ENCODE measurements at places on chromosomes 11 and 22.

DNA sequence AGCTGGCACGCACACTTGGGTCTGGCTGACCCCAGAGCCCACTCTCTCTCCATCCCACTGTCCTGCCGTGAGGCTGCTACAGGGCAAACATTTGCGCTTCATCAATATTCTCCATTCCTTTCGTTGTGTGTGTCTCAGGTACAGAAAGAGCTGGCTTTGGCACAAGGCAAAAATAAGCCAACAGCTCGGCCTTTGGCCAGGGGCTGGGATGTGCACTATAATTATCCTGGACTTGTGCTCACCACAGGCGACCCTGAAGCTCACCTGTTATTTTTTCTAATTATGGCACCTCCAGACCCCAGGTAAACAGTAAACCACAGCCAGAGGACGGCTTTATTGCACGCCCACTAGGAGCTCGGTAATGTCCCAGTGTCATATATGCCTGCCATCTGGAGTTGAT, 10.9 kb downstream of the ZMAT5 start:
- no peak overlapping the region for H3K4me3 ChIP-seq
- no peak overlapping the region for H3K27ac ChIP-seq
- peaks cover 4% of the 10 kb centered on the region for H3K36me3 ChIP-seq
- no peaks in the 10 kb centered on the region for H3K4me1 ChIP-seq
- no peaks in the 10 kb centered on the region for H3K27me3 ChIP-seq

- no peak overlapping the region for H3K27ac ChIP-seq
- H3K4me1 ChIP-seq = no peaks in the 10 kb centered on the region
- peak; percentile 85 for DNase-seq
Observed at GRCh38 chr11:61187505-61188130, 15.7 kb upstream of the PGA3 start.

GRCh38 chr11:80702264-80702663, 1261.4 kb upstream of the TENM4 start:
- no peaks in the 10 kb centered on the region for H3K4me1 ChIP-seq
- H3K36me3 ChIP-seq = no peaks in the 10 kb centered on the region
- no peaks in the 10 kb centered on the region for H3K27me3 ChIP-seq
- no peak overlapping the region for H3K4me3 ChIP-seq
- no peak overlapping the region for H3K27ac ChIP-seq

DNA sequence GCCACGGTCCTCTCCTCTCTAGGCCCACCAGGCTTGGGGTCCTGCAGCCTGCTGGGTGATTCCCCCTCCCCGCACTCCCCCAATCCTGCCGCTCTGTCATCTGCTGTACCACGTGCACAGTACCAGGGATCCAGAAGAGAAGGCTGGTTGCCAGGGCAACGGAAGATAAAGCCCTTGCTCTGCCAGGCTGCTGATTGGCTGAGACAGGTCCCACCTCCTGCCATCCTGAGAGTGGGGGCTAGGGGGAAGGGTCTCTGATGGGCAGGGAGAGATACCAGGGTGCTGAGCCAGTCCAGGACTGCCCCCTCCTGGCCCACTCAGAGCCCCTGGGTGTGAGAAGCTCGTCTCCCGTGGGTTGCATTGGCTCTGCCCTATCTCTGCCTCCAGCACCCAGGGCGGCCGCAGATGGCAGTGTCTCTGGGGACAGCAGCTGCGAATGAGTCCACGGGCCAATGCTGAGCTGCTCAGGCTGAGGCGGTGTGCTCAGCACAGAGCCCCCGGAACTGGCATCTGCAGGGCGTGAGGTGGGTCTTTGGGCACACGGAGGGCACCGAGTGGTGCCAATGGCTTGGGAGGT, at the start of gene SMIM45:
TSS of gene SMIM45 (plus strand) at position 253 of the 577 bp plus-strand sequence.
- H3K4me1 ChIP-seq = peaks cover 4% of the 10 kb centered on the region
- no peaks in the 10 kb centered on the region for H3K27me3 ChIP-seq
- no peak for DNase-seq
- H3K27ac ChIP-seq = no peak within 1 kb of the TSS
- no peak within 1 kb of the TSS for H3K4me3 ChIP-seq

GRCh38 chr11:76708972-76709660, 38.6 kb upstream of the LRRC32 start:
- DNase-seq = no peak
- H3K36me3 ChIP-seq = no peaks in the 10 kb centered on the region
- H3K27ac ChIP-seq = no peak overlapping the region
- H3K4me3 ChIP-seq = no peak overlapping the region
- H3K27me3 ChIP-seq = no peaks in the 10 kb centered on the region

GRCh38 chr11:66543263-66544107, 2.4 kb downstream of the ZDHHC24 start:
- no peaks in the 10 kb centered on the region for H3K27me3 ChIP-seq
- no peak overlapping the region for H3K4me3 ChIP-seq
- peaks cover 33% of the 10 kb centered on the region for H3K4me1 ChIP-seq
- DNase-seq = no peak
- no peak overlapping the region for H3K27ac ChIP-seq
- peaks cover 15% of the 10 kb centered on the region for H3K36me3 ChIP-seq

DNA sequence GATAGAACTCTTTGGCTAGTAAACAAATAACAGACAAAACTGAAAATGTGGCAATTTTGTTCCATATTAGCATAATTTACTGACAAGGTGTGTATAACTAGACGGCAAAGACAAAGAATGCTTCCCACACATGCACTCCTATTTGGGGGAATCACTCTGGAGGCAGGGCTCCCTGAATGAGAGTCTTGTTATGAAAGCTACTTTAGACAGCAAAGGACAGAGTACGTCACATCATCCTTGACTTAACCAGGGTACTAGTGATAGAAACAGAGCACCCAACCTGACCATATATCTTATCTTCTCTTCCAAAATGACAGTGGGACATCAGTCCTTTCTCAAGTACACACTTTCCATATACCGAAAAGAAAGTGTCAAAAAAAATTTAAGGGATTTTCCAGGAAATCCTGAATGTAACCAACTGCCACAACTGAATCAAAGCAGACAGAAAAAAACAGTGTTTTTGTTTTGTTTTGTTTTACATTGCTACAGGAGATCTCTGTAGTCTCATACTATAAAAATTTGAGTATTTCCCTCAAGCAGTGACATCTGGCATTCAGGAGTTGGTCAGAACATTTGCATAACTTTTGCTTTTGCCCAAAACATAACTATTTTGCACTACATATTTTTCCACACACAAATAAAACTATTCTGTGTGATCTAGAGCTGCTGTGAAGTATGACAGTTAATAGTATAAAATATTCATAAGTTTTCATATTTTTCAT, 98.9 kb downstream of the ARHGAP20 start:
- H3K36me3 ChIP-seq = no peaks in the 10 kb centered on the region
- no peak overlapping the region for H3K4me3 ChIP-seq
- no peaks in the 10 kb centered on the region for H3K4me1 ChIP-seq
- no peaks in the 10 kb centered on the region for H3K27me3 ChIP-seq

- H3K36me3 ChIP-seq = no peaks in the 10 kb centered on the region
- H3K4me1 ChIP-seq = peaks cover 12% of the 10 kb centered on the region
- DNase-seq = no peak
- no peak overlapping the region for H3K4me3 ChIP-seq
- H3K27me3 ChIP-seq = no peaks in the 10 kb centered on the region
- no peak overlapping the region for H3K27ac ChIP-seq
Observed at GRCh38 chr22:36067235-36067558, 38.6 kb upstream of the RBFOX2 start.

DNA sequence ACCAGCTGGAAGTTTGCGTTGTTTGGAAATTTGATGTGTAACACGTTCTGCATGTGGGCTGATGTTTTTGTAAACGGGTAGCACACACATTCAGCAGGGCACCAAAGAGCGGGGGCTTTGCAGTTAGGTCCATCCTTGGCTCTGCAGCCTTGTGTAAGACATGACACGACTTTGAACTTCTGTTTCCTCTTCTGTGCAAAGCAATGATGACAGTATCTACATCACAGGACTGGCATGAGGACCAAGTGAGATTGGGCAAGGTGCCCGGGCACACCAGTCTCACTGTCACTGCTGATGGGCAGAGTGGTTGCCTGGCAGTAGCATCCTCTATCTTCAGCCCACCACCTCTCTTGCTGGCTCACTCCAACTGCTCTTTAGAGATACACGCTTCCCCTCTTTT, 3.3 kb downstream of the TCN2 start:
- H3K4me3 ChIP-seq = no peak overlapping the region
- no peaks in the 10 kb centered on the region for H3K27me3 ChIP-seq
- peaks cover 41% of the 10 kb centered on the region for H3K36me3 ChIP-seq
- H3K27ac ChIP-seq = peak overlapping the region; percentile 80

- no peak overlapping the region for H3K4me3 ChIP-seq
- no peak overlapping the region for H3K27ac ChIP-seq
- no peak for DNase-seq
- no peaks in the 10 kb centered on the region for H3K27me3 ChIP-seq
- H3K36me3 ChIP-seq = no peaks in the 10 kb centered on the region
- H3K4me1 ChIP-seq = peaks cover 13% of the 10 kb centered on the region
Observed at GRCh38 chr11:36292311-36292722, 3.1 kb upstream of the COMMD9 start.

DNA sequence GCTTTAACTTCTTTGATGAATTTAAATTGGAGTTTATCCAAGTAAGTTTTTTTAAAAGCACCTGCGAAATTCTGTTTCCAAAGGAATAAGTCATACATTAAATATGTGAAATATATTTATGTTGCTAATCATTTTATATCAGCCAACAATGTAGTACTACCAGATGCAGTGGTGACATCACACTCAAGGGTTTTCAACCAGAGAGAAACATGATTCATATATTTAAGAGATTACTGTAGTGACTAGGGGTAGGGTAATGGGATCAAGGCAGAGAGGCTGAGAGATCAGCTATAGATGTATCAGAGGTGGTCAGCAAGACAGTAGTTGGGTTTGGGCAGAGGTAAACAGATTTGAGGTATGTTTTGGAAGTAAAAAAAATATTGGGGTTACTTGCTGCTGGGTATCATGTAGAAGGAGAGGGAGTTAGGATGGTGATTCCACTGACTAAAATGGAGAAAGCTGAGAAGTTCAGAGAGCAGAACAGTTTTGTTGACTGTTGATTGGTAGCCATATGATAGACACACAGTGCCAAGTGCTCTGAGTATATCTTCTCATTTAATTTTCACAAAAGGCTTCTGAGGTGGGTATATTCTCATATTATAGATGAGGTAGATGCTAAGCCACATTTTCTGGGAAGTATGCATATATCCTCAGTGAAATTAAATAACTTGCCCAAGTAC, 39.4 kb downstream of the CEP57 start:
- no peak overlapping the region for H3K27ac ChIP-seq
- no peaks in the 10 kb centered on the region for H3K36me3 ChIP-seq
- no peaks in the 10 kb centered on the region for H3K27me3 ChIP-seq
- H3K4me3 ChIP-seq = no peak overlapping the region
- no peak for DNase-seq

- no peaks in the 10 kb centered on the region for H3K27me3 ChIP-seq
- H3K36me3 ChIP-seq = no peaks in the 10 kb centered on the region
- peaks cover 16% of the 10 kb centered on the region for H3K4me1 ChIP-seq
- no peak overlapping the region for H3K27ac ChIP-seq
Observed at GRCh38 chr11:35387111-35387982, 32.0 kb downstream of the SLC1A2 start.

- no peak for DNase-seq
- H3K27me3 ChIP-seq = no peaks in the 10 kb centered on the region
- no peaks in the 10 kb centered on the region for H3K4me1 ChIP-seq
Observed at GRCh38 chr11:91837411-91838330, 386.9 kb upstream of the FAT3 start.
